ENCODE measurements at places on chromosomes 6 and 20.

- no peak for DNase-seq
Observed at GRCh38 chr20:50323777-50324775, 133.4 kb downstream of the CEBPB start.

DNA sequence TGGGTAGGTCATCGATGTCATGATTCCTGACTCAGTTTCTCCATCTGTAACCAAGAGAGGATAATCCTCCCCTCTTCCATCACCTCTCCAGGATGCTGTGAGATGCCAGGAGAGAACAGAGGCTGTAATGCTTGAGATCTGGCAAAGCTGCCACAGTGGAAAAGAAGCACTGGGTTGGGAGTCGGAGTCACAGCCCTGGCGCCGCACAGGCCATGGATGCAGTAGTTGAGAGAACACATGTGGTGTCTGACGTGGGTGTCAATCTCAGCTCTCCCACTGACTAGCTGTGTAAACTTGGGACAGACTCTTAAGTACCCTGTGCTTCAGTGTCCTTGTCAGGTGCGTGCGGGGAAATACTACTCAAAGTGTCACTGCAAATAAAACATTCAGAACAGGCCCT, 47.3 kb downstream of the LRFN2 start:
- no peak for DNase-seq

DNA sequence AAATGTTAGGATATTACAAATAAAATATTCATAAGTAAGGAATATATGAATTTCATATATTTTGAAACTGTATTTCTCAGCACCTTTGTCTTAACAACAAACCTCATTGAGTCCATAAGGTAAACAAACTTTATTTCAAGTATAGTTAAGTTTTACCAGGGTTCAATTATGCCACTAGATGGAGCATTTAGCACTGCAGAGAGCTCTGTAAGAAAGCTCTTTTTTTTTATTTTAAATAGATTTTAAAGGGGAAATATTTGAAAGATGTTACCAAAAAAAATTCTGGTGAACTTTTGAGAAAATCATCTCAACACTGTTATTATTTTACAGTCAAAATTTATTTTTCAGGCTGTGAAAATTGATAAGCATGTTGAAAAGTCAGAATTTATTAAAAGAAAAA, 955.2 kb upstream of the EYS start:
- DNase-seq = peak; percentile 26

GRCh38 chr6:37204014-37204751, 34.2 kb downstream of the PIM1 start:
- no peak for DNase-seq

DNA sequence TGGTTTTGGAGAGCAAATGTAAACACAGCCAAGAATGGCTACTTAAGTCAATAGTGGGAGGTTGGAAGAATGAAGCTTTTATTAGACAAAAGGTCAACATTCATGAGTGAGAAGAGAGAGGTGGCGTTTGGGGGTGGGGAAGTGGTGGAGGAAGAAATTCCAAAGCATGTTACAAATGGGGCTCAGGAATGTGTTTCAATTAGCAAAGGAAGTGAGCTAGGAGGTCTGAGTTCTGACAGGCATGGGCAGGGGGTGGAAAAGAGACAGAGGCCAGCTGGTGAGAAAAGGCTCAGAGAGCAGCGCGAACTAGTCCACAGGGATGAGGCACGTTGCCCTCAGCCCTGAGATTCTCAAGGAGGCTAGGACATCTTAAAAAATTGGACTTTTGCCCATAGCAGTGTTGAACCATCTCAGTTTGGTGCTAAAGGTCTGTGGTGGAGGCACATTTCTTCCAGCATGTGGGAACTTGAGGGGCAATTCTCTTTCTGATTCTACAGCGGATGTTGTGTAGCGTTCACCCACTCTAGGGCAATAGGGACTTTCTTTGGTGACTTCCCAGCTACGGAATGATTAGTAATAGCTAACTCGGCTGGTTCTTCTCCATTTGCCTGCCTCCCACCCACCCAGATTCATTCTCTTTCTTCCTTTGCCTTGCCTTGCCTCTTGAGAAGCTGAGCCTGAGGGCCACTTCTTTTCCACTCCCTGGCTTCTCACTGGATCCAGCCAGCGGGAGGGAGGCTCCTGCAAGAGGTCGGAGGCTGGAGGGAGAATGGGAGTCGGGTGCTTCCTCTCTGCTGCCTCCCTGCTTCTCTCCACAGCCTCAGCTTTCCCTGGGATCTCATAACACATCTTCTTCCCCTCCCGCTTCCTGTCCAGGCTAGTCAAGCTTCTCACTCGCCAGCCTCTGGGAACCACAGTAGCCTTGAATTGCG, 45.1 kb upstream of the NEDD9 start:
- no peak for DNase-seq

All from KG1 (cell line).